ENCODE measurements at places on chromosomes 7 and 10. TPM values are rescaled to one million over a fixed set of nuclear protein-coding genes. Genes with fewer than 3 reads are reported as not detected.
A peak's percentile ranks its signal among the peaks of the same experiment; 100 is the strongest.

- DNase-seq, result no peak
- no peaks in the 10 kb centered on the region for H3K4me1 ChIP-seq
- no peaks in the 10 kb centered on the region for H3K27me3 ChIP-seq
- no peak overlapping the region for H3K27ac ChIP-seq
Observed at GRCh38 chr7:98700533-98700932, 83.4 kb downstream of the NPTX2 start.

DNA sequence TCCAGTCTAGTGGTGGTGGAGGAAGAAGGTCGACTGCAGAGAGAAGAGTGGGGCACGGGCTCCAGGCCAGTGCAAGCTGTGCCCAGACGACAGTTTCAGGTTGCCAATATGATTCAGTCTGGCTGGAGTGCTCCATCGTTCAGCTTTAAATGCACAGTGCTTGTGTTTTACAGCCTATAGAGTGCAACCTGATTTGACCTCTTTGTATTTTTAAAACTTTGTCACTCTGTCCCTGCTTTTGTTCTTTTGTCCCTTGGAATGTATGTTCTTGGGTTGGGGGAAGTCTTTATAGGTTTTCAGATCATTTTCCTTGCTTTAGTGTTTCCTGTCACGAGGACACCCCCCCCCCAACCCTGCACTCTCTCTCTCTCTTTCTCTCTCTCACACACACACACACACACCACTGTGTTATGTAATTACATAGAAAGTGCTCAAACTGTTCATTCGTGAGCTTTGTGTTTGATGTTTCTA lies 198.0 kb downstream of the CAMK1D start:
- no peak for DNase-seq
- H3K27ac ChIP-seq, result no peak overlapping the region
- no peaks in the 10 kb centered on the region for H3K4me1 ChIP-seq
- no peaks in the 10 kb centered on the region for H3K36me3 ChIP-seq

GRCh38 chr10:34241226-34242000 lies 573.7 kb downstream of the PARD3 start:
- no peaks in the 10 kb centered on the region for H3K4me1 ChIP-seq
- H3K27me3 ChIP-seq, result no peaks in the 10 kb centered on the region
- no peaks in the 10 kb centered on the region for H3K36me3 ChIP-seq
- H3K27ac ChIP-seq, result no peak overlapping the region
- no peak overlapping the region for H3K4me3 ChIP-seq

GRCh38 chr10:118832241-118832651 lies 77.5 kb upstream of the CACUL1 start:
- no peaks in the 10 kb centered on the region for H3K27me3 ChIP-seq
- DNase-seq, result no peak
- H3K4me3 ChIP-seq, result peak overlapping the region; percentile 58
- H3K27ac ChIP-seq, result no peak overlapping the region
- no peaks in the 10 kb centered on the region for H3K36me3 ChIP-seq

GRCh38 chr7:13028825-13029099 lies 341.3 kb downstream of the ARL4A start:
- no peak for DNase-seq
- no peak overlapping the region for H3K27ac ChIP-seq
- H3K27me3 ChIP-seq, result no peaks in the 10 kb centered on the region

DNA sequence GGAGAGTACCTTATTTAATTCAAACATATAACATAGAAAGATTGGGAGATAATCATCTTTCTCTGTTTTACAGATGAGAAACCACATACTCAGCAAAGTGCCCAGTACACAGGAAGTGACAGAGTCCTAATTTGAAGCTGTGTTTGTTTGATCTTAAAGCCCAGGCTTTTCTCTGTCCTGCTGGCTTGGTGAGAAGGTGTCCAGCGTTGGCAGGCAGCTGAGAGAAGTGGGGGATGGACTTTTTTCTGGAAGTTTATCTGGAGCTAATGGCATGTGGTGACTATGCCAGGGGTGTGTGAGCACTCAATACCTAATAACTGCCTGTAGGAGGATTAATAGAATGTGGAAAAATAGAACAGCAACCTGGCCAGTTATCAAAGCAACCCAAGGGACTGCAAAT lies 60.8 kb downstream of the NPSR1 start:
- no peaks in the 10 kb centered on the region for H3K27me3 ChIP-seq
- H3K4me1 ChIP-seq, result no peaks in the 10 kb centered on the region
- H3K27ac ChIP-seq, result no peak overlapping the region
- H3K4me3 ChIP-seq, result no peak overlapping the region
- no peaks in the 10 kb centered on the region for H3K36me3 ChIP-seq

GRCh38 chr7:2721842-2722241 lies 33.8 kb downstream of the AMZ1 start:
- H3K4me1 ChIP-seq, result peaks cover 5% of the 10 kb centered on the region
- no peaks in the 10 kb centered on the region for H3K27me3 ChIP-seq
- H3K27ac ChIP-seq, result no peak overlapping the region
- no peak overlapping the region for H3K4me3 ChIP-seq
- no peak for DNase-seq

DNA sequence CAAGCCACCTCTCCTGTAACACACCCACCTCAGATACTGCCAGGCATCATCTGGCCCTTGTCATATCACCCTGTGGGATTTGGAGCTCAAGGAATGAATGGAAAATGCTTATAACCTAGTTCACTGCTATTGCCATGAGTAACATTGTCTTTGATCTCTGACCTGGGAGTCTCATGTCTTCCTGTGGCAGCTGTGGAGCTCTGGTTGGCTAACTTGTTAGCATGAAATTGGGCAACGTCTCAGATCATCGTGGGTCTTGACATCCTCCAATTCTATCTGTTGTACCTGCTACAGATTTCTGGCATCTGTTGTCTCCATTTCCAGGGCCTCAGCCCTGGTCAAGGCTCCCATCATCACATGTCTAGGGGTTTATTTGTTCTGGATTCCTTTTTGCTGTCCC lies 2.2 kb upstream of the TMEM270 start:
- no peaks in the 10 kb centered on the region for H3K4me1 ChIP-seq
- DNase-seq, result no peak
- no peak overlapping the region for H3K4me3 ChIP-seq

DNA sequence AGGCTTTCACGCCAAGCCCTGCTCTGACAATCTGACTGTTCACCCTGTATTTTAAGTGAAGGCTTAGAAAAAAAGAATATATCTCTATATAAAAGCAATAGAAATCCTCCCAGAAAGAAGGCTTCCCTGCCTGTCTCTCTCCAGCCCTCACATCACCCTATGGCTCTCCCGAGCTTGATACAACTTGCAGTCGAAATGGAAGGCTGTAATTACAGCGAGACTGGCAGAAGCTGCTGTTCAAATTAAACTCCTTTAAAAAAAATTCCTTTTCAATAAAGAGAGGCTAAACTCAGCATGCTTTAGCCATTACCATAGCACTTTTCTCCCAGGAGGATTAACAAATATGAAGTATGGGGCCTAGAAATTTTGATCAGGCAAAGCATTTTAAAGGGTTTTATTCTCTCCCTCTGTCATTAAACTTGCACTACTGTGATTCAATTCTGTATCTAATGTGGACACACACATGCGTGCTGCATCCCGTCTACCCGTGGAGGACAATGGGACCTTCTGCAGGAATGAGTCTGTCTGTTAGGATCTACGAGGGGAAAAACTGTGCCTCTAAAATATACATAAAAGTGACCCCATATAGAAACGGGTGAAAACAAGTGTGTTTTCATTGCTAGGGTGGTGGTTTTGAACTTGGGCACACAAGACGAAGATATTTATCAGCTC lies 223.8 kb downstream of the USP6NL start:
- no peaks in the 10 kb centered on the region for H3K36me3 ChIP-seq
- no peaks in the 10 kb centered on the region for H3K4me1 ChIP-seq
- DNase-seq, result no peak
- no peak overlapping the region for H3K4me3 ChIP-seq

DNA sequence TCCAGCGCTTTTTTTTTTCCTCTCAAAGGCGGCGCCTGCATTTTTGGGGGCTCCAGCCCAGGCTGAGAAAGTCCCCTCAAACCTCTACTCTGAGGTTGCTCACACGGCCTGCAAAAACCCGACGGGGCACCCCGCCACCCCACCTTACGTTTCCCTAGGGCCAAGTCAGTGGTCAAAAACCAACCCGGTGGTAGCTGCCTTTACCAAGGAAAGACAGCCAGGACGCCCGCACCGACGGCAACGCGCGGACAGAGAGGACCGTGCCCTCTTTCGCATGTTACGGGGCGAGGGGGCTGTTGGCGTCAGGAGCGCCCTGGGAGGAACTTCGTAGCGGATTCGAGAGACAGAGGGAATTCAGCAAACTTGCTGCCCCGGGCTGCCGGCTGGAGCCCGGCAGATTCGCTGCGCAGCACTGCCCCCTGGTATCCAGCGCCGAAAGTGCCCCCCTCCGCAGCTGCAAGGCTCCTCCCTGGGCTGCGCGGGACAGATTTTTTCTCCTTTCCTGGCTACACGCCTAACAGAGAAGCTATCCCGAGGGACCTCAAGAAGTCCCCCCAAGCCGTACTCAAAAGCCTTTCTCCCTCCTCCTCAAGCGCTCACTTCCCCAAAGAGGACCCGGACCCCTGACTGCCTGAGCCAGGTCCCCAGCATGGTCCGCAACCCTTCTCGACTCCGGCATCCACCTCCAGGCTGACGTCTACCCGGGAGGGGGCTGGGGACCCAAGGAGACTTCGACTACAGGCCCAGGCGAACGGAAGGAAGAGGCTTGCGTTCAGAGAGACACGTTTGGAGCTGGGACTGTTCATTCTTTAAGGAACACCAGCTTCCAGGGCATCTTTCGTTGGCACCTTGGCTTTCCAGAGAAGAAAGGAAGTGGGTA lies 27.7 kb upstream of the VAX1 start:
- H3K36me3 ChIP-seq, result no peaks in the 10 kb centered on the region
- no peak overlapping the region for H3K27ac ChIP-seq
- H3K4me3 ChIP-seq, result peak overlapping the region; percentile 65
- peaks cover 45% of the 10 kb centered on the region for H3K27me3 ChIP-seq
- DNase-seq, result no peak

GRCh38 chr10:86300931-86301830 lies 65.4 kb downstream of the GRID1 start:
- H3K4me3 ChIP-seq, result no peak overlapping the region
- no peak overlapping the region for H3K27ac ChIP-seq
- H3K27me3 ChIP-seq, result no peaks in the 10 kb centered on the region
- H3K4me1 ChIP-seq, result no peaks in the 10 kb centered on the region
- H3K36me3 ChIP-seq, result no peaks in the 10 kb centered on the region
- no peak for DNase-seq

- H3K4me1 ChIP-seq, result peaks cover 34% of the 10 kb centered on the region
- no peak overlapping the region for H3K27ac ChIP-seq
- H3K27me3 ChIP-seq, result no peaks in the 10 kb centered on the region
- DNase-seq, result no peak
- H3K36me3 ChIP-seq, result peaks cover 5% of the 10 kb centered on the region
- no peak overlapping the region for H3K4me3 ChIP-seq
Observed at GRCh38 chr7:102813191-102814024, 64.6 kb downstream of the FAM185A start.

DNA sequence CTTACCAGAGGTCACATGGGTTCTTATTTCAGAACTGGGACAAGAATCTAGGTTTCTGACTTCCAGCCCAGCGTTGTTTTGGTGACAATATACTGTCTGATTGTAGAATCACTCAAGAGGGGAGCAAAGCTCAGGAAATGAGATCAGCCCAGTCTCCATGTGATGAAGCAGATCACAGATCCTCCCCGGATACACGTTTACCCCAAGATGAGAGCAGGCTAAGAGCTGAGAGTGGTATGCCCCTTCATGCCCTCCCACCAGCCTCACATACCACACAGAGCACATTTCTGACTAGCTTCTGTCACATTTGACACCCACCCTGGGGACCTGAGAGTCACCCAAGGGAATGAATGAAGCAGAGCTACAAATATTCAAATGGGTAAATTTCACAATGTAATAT lies 27.1 kb upstream of the PRKCQ start:
- H3K4me3 ChIP-seq, result no peak overlapping the region
- H3K4me1 ChIP-seq, result no peaks in the 10 kb centered on the region
- DNase-seq, result no peak
- H3K27ac ChIP-seq, result no peak overlapping the region
- H3K36me3 ChIP-seq, result no peaks in the 10 kb centered on the region

DNA sequence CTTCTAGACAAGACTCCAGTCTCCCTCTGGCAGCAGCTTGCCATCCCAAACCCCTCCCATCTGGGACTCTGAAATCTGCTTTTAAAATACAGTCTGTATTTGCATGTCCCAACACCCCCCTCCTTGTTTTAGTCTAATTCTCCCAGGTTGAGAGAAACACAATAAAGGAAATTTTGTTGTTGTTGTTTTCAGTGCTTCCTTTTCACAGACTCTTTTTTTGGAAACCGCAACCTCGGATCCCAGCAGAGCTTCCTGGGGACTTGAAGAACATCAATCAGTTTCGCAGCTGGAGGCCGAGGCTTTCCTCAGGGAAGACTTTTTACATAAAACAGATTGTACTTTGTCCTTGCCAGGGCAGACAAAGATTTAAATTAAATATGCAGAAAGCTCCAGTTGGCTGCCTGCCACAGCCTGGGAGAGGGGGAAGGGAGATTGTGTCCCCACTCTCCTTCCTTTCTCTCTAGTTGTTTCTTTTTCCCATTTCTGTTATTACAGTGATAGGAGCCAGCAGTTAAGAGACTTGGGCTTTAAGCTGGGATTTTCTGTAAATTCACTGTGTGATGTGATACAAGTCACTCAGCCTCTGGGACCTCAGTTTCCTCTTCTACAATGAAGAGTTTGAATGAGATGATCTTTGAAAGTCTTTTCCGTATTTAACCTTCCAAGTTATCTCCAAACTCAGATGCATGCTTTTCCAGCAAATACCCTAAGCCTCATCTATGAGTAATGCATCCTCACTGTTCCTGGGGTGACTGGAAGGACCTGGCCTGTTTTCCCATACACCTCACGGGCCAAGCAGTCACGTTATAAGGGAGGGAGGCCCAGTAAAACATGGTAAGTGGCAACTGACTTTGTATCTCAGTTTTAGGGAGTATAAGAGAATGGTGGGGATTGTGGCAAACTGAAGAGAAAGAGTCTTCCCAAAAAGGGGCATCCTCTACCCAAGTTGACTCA lies 192.3 kb downstream of the REEP3 start:
- H3K36me3 ChIP-seq, result no peaks in the 10 kb centered on the region
- H3K27me3 ChIP-seq, result no peaks in the 10 kb centered on the region
- H3K4me3 ChIP-seq, result peak overlapping the region; percentile 10

DNA sequence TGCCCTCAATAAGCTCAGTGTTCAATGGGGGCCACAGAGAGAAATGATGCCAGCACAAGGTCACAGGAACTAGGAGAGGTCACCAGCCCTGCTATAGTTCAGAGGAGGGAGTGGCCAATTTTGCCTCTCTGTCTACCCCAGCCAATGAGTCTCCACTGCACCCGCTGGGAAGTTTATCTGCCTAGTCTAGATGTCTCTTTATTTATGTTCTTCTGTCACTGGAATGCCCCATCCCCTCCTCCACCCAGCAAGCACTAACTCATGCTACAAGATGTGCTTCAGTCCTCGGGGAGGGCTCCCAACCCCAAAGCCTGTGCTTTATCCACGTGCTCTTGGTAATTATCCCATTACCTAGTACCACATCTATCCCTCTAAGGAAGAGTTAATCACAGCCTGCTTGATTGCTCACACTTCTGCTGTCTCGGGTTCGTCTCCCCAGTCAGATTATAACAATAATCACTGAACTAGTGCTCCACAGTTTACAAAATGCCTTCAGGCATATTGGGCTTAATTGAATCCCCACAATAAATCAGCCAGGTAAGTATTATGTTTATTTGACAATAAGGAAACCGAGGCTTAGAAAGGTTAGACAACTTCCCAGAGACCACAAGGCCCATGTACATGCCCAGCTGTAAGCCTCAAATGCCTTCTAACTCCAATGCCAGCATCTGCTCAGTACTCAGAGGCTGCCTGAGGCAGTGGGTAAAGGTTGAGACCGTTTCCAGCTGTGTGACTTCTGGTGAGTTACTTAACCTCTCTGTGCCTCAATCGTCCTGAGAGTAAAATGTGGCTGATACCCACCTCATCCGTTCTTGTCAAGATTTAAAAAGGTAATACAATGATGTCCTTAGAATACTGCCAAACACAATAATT lies 3.9 kb downstream of the HIP1 start:
- peaks cover 52% of the 10 kb centered on the region for H3K4me1 ChIP-seq
- H3K27me3 ChIP-seq, result no peaks in the 10 kb centered on the region
- no peaks in the 10 kb centered on the region for H3K36me3 ChIP-seq

Gene ARHGAP19
- total RNA-seq, result 3.5 TPM

Gene VWC2
- not detected for total RNA-seq

Gene PTPN12
- total RNA-seq, result 173 TPM
